Epithelial cell of proximal tubule (primary cell): ENCODE measurements at places on chromosomes 4 and X. TPM values are rescaled to one million over a fixed set of nuclear protein-coding genes. Genes with fewer than 3 reads are reported as not detected.

DNA sequence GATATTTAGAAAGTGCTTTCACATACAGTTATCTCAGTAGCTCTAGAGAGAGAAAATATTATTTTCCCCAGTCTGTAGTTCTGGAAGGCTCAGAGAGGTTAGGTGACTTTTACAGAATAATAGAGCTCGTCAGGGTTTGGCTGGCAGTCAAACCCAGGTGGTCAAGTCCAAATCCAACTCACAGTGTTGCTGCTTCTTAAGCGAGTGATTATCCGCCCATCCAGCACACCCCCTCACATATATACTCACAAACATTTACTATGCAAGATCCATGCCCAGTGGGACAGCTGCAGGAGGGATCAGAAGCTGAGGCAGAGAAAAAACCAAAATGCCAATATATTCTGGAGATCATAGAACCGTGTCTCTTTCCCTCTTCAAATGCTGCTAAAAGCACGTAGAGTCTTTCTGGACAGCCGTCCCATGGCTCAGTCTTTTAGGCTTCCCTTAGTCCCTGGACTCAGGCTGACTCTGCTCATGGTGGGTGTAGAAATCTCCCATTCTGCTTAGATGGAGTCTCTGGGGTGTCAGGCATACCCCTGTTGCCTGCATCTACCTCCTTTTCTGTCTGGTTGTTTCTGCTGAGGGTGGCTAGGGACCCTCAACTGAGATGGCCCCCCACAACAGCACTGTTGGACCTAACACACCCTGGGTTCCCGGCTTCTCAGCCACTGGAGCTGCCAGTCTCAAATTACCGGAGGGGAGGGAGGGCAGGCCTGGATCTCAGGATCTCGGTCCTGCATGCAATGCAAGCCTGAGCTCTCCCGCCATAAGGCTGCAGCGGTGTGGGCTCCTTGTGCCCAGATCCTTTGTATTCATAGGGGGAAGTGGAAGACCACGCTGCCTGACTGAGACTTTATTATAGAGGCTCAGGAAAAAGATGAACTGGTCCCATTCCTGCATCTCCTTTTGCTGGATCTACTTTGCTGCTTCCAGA lies at the start of gene CHRNA9:
CHRNA9 (plus strand) TSS at position 743 of the 934 bp plus-strand sequence; CDS start at position 878, 135 bp downstream.
- no peak for DNase-seq

- no peak for DNase-seq
Observed at GRCh38 chr4:176277162-176277904, 8.3 kb upstream of the ASB5 start.

DNA sequence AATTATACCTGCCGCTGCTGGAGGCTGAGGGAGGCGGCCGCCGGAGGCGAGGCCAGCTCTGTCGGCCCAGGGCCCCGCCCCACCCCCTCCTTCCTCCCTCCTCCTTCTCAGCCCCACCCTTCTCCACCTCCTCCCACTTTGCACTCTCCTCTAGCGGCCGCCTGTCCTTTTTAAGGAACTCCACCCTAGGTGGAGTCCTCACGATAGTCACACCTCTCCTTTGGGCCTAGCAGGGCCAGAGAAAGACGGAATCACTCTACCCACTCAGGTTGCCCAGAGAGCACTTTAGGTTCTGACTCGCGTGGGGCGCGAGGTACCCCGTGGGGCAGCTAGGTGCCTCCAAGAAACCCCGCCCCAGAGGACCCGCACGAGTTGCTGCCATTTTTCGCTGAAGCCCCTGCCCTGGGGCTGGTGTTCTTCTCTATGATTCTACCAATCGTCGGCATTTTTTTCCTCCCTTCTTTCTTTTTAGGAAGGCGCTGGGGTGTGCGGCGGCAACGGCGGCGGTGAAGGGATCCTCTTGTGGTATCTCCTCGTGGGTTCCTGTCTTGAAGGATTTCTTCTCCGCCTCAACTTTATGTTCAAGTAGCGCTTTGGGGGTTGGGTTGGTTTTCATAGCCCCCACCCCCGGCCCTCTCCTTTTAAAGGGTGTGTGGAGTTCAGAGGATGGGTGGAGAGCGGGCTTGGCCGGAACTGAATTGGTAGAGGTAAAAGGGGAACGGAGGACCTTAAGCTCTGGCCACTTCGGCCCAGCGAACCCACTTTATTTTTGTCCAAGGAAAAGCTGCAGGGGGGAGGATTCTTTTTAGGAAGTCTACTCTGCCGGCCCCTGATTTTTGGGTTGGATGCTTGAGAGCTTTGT lies at the start of gene KLF8:
KLF8 (plus strand) TSS at position 136 of the 862 bp plus-strand sequence. CDS start 979 bp downstream, outside the sequence.
- DNase-seq, result no peak

Gene CXCL10
- total RNA-seq, result 0.29 TPM in 1 of 2 replicates, not detected in the other

Gene RBMX
- total RNA-seq, result 314 and 363 TPM in 2 replicates

DNA sequence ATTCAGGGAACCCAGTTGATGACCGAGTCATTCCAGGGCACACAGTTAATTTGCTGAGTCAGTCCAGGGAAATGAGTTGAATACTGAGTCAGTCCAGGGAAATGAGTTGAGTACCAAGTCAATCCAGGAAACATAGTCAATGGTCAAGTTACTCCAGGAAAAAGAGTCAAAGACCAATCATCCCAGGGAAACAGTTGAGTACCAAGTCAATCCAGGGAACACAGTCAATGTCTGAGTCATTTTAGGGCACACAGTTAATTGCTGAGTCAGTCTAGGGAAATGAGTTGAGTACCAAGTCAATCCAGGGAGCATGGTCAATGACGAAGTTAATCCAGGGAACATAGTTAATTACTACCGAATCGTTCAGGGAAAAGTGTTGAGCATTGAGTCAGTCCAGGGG lies 754.4 kb downstream of the NLGN4X start:
- DNase-seq, result no peak

Gene RPS6KA6
- total RNA-seq, result 0.58 and 1.5 TPM in 2 replicates

DNA sequence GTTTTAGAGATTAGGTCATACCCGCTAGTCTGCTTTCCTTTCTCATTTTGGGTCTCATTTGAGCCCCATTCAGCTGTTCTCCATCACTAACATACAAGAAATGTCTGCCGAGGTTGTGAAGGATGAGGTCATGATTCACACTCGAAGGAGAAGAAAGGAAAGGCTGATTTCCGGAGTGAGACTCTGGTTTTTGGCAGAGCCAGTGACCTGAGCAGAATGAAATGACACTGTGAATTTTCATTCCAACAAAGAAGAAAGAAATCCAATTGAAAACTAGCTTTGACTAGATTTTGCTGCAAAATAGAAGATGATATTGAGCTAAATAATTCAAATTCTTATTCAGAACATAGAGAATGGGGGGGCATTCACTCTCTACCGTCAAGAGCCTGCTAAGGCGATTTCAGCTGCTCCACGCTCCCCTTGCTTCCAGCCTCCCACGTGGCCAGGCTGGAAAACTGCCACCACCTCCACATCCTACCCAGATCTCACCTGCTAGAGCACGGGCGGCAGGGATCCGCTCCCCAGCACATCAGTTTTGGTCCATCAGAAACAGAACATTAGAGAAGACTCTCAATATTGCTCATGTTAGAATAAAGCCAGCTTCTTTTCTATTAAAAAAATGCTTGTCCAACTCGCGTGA lies 39.0 kb downstream of the F11 start:
- DNase-seq, result no peak
